CD4-positive, alpha-beta T cell (primary cell): ENCODE measurements at places on chromosomes 12 and 14. TPM values are rescaled to one million over a fixed set of nuclear protein-coding genes. Genes with fewer than 3 reads are reported as not detected.
A peak's percentile ranks its signal among the peaks of the same experiment; 100 is the strongest.

Gene ACACB
- total RNA-seq, result 32.2 TPM

DNA sequence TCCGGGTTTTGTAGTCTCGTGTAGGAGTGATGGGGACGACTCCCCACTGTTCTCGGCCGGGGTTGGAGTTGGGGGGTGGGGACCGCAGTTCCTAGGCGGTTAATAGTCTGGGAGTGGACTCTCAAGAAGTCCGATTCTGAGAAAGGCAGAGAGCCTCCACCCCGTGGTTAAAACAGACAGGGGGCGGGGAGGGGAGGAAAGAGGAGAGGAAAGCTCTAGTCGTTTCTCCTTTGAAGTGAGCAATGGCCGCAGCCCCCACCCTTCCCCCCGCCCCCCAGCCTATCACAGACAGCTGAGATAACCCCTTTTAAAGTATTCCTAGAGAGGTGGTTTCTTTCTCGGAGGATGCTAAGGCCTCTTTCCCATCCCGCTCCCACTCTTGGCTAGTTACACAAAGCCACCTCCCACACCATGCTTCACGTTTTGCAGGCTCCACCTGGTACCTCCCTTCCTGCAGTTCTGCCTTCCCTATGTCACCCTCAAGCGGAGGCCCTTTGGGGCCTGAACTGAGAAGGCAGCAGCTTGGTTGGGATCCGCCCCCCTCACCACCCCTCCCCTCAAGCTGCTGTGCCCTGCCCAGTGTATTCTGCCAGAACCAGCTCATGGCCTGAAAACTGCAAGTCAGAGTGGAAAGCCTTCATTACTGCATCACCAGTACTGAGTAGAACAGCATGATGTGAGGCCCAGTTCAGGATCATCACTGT lies 853 bp downstream of the USP5 start:
- H3K36me3 ChIP-seq, result peaks cover 32% of the 10 kb centered on the region
- no peaks in the 10 kb centered on the region for H3K27me3 ChIP-seq
- peaks cover 42% of the 10 kb centered on the region for H3K4me1 ChIP-seq

- H3K27me3 ChIP-seq, result no peaks in the 10 kb centered on the region
- no peak overlapping the region for H3K4me3 ChIP-seq
- H3K27ac ChIP-seq, result no peak overlapping the region
These were observed 13.3 kb downstream of the TNS2 start for GRCh38 chr12:53062977-53063707.

Gene P2RX7
- 4.6 TPM for total RNA-seq

DNA sequence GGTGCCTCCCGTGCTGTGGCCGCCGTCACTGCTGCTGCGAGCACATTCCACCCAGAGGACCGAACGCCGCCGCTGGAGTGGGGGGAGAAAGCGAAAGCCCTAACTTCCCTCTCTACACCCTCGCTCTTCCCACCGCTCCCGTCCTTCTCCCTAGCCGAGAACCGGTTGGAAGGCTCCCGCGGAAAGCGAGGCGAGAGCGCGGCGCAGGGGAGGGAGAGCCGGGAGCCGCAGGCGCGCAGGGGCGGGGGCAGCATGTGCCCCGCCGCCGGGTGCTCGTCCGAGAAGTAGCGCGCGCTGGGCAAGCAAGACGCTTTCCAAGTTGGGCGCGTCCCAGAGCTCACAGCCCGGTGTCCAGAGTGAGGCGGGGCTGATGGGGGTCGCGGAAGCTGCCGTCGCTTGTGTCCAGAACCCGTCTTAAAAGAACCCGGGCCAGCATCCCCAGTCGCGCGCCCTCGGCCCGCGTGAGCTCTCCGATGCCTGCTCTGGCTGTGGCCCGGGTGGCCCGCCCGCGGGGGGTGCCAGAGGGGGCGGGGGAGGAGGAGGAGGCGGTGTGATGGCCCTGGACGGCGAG lies at the start of gene TRHDE:
TRHDE (plus strand) TSS at position 280 of the 571 bp plus-strand sequence; CDS start at position 554, 274 bp downstream.
- no peak within 1 kb of the TSS for H3K27ac ChIP-seq
- no peak for DNase-seq
- H3K4me3 ChIP-seq, result no peak within 1 kb of the TSS
- no peaks in the 10 kb centered on the region for H3K4me1 ChIP-seq

Gene EFS
- total RNA-seq, result not detected

- H3K27ac ChIP-seq, result no peak overlapping the region
- H3K27me3 ChIP-seq, result no peaks in the 10 kb centered on the region
- no peak for DNase-seq
- H3K36me3 ChIP-seq, result peaks cover 74% of the 10 kb centered on the region
- H3K4me1 ChIP-seq, result no peaks in the 10 kb centered on the region
These were observed 9.6 kb downstream of the PRKAG1 start for GRCh38 chr12:49008943-49009342.

Gene KRAS
- 45.0 TPM for total RNA-seq

Gene PTGDR
- 0.41 TPM for total RNA-seq

Gene PAPLN
- 0.14 TPM for total RNA-seq

DNA sequence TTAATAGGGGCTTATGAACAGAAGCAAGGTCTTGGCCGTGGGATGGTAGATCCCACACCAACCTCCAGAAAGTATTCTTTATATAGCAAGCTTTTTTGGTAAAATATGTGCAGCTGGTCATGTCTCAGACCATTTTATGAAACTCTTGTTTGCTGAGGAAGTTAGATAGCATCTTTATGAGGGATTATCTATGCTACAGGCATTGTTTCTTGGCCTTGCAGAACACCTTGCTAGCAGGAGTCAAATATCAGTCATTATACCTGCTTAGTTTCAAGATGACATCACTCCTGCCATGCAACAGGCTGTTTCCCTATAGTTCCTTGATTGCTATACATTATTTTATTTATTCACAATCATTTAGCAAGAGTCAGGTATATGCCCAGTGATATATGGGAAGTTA lies 84.8 kb upstream of the LRFN5 start:
- no peak overlapping the region for H3K27ac ChIP-seq
- no peaks in the 10 kb centered on the region for H3K27me3 ChIP-seq
- H3K4me3 ChIP-seq, result no peak overlapping the region
- DNase-seq, result no peak
- H3K4me1 ChIP-seq, result no peaks in the 10 kb centered on the region
- H3K36me3 ChIP-seq, result no peaks in the 10 kb centered on the region

- H3K27ac ChIP-seq, result no peak overlapping the region
- no peaks in the 10 kb centered on the region for H3K27me3 ChIP-seq
- peak; percentile 20 for DNase-seq
- peaks cover 34% of the 10 kb centered on the region for H3K4me1 ChIP-seq
- H3K36me3 ChIP-seq, result peaks cover 2% of the 10 kb centered on the region
These were observed 2.7 kb downstream of the C2CD5 start for GRCh38 chr12:22541496-22542155.

DNA sequence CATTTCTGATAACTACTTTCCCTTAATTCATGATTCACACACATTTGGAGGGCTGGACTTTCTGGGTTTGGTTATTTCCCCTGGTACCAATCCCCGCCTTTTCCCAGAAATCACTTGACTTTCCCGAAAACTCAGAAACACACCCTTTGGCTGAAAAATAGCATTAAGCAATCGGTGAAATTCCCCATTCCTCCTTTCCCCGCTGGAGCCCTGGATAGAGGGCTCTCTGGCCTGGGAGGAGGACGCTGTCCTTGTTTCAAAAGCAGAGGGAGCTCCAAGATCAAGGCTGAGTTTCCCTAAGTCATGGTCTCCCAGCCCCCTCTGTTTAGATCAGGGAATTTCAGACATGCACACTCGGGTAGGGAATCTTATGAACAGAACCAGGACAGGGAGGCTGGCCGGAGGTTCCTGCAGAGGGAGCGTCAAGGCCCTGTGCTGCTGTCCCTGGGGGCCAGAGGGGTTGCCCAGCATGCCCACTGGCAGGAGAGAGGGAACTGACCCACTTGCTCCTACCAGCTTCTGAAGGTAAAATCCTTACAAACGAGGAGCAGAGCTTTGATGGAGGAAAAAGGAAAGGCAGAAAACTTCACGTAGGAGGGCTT lies at the start of gene C1S:
C1S (plus strand) TSS at position 366 of the 602 bp plus-strand sequence. CDS start 1,195 bp downstream, outside the sequence.
- no peak within 1 kb of the TSS for H3K27ac ChIP-seq
- H3K27me3 ChIP-seq, result peaks cover 7% of the 10 kb centered on the region
- H3K4me3 ChIP-seq, result no peak within 1 kb of the TSS
- no peaks in the 10 kb centered on the region for H3K4me1 ChIP-seq
- DNase-seq, result no peak

Gene TEX22
- 1.3 TPM for total RNA-seq

- no peaks in the 10 kb centered on the region for H3K36me3 ChIP-seq
- H3K27me3 ChIP-seq, result no peaks in the 10 kb centered on the region
- H3K27ac ChIP-seq, result no peak overlapping the region
- H3K4me3 ChIP-seq, result no peak overlapping the region
- no peak for DNase-seq
These were observed 156.1 kb upstream of the CCND2 start for GRCh38 chr12:4117386-4118016.

DNA sequence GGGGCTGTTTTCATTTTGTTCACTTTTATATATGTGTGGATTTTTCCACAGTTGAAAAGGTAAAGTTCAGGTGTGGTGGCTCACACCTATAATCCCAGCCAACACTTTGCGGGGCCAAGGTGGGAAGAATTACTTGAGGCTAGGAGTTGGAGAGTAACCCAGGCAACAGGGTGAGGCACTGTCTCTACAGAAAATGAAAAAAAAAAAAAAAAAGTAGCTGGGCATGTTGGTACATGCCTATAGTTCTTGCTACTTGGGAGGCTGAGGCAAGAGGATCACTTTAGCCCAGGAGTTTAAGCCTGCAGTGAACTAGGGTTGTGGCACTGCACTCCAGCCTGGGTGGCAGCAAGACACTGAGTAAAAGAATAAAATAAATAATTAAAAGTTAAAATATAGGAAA lies 326.5 kb downstream of the NAV3 start:
- H3K27me3 ChIP-seq, result no peaks in the 10 kb centered on the region
- DNase-seq, result no peak
- no peak overlapping the region for H3K4me3 ChIP-seq
- no peaks in the 10 kb centered on the region for H3K36me3 ChIP-seq
- no peaks in the 10 kb centered on the region for H3K4me1 ChIP-seq

Gene DHH
- 1.1 TPM for total RNA-seq

- no peak overlapping the region for H3K27ac ChIP-seq
- no peak overlapping the region for H3K4me3 ChIP-seq
- H3K36me3 ChIP-seq, result no peaks in the 10 kb centered on the region
These were observed 56.9 kb downstream of the ATP23 start for GRCh38 chr12:57998251-57998650.

DNA sequence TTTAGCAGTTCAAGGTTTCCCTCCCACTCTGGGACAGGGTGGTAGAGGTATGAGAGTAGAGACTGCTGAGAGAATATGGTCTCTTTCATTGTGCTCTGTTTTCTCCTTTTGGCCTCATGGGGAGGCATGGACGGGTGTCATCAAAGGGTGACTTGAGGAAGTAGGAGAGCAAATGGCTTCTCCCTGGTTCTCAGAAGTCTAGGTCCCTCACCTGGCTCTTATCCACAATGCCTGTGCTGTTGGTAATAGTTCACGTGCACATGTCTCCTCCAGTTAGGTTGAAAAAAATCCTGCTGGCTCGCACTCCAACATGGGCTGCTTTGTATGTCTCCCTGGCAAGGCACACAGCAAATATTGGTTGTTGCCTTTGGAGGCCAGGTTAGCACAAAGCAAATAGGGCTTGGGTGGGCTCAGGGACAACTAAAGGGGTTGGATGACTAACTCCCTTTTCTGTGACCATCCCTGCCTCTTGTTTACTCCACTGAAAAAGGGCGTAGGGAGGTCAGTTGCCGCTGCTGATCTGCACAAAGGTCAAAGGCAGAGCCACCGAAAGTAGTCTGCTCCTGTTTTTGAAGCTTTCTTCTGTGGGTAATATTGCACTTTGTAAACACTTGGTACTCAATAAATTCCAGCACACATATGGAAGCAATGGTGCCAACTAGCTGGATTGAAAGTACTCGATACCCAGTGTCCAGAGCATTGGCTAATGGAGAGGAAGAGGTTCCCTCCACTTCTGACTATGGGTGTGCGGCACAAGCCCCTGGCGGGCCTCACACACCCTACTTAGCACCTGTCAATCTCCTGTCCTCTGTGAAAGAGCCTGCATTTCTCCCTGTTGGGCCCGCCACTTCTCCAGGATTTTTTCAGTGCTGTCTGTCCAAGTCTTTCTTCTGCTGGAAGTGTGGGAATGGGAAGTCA lies 121.8 kb downstream of the SLC38A6 start:
- DNase-seq, result no peak
- H3K36me3 ChIP-seq, result no peaks in the 10 kb centered on the region
- H3K27ac ChIP-seq, result no peak overlapping the region
- no peak overlapping the region for H3K4me3 ChIP-seq

Gene ZDHHC22
- not detected for total RNA-seq
